T47D (cell line): ENCODE measurements at places on chromosomes 3 and 15.

GRCh38 chr3:97432914-97433313 lies 331.6 kb upstream of the ARL6 start:
- DNase-seq: no peak

DNA sequence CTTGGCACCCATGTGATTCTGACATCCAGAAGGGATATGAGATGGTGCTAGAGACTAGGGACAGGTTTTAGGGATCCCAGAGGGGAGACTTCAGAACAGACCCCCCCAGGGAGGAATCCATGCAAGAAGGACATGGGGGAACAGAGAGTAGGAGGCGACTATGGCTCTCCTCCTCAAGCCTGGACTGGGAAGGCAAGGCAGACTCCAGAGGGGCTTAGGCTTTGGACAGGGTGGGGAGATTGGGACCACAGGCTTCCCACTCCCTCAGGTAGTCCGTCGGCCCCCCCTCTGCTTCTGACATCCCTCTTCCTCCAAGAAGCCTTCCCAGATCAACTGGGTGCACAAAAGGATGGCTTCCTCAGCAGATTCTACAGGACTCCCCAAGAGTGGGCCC lies 3.0 kb upstream of the VIPR1 start:
- DNase-seq: no peak

- no peak for DNase-seq
Measured at GRCh38 chr3:50390508-50391224, 31.3 kb upstream of the TMEM115 start.

GRCh38 chr15:78004222-78004727 lies 73.2 kb downstream of the TBC1D2B start:
- DNase-seq: peak; percentile 7

- DNase-seq: no peak
Measured at GRCh38 chr3:159487304-159487703, 501.3 kb upstream of the IL12A start.

DNA sequence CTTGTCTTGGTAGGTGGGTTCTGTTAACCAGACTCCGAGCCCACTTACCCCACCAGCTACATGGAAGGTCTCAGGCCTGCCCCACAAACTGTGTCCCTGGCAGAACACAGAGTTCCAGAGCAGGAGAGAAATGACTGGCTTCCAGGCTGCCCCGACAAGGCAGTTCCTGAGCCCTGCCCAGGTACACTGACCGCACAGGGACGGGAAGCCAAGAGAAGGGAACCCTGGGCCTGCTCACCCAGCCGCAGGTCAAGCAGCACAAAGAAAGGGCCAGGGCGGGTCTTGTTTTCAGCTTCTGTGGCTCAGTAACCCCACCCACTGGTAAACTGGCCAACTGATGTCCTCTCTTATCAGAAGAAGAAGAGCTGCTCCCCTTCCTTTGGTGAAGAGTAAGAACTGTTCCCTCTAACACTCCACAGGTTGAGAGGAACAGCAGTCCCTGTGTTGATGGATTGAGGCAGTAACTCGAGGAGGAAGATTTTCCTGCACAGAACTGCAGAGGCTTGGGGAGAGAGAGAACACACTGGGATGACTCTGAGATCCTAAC lies 68.4 kb downstream of the CRTC3 start:
- DNase-seq: no peak

- DNase-seq: no peak
Measured at GRCh38 chr15:50127255-50127777, 8.3 kb upstream of the ATP8B4 start.
